ENCODE measurements at places on chromosomes 13 and 19.

DNA sequence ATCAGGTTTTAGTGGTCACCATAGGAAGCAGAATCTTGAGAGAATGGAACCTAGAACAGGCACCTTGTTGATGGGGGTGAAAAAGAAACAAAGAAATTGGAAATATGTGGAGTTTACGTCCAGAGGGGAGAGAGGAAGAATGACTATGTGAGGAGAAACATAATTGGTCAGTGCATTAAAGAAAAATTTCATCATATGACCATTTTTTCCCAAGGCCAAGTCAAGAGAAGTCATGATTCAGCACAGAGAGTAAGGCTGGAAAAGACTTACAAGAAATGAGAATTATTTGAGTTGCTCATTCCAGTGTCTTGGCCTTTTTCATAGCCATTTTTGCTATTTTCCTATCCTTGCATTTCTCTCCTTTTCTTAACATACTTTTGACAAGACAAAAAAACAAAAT is 421.7 kb downstream of the EFNB2 start:
- no peak for DNase-seq

DNA sequence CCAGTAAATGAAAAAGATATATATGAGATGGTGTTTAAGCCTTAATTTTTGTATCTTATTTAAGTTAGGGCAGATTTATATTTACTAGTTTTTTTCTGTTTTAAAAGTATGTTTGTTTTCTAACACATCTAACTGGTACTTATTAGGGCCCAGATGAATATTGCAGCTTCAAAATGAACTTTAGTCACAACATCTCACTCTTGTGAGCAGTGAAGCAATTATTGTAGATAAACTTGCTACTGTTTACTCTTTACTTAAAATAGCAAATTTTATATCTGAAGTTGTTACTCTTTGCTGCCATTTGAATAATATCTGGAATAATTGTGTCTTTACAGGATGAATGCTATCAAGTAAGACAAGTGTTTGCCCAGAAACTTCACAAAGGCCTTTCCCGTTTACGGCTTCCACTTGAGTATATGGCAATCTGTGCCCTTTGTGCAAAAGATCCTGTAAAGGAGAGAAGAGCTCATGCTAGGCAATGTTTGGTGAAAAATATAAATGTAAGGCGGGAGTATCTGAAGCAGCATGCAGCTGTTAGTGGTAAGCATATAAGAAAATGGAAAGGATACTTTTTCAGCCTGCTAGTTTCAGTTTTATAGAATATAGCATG is 166.8 kb downstream of the PDS5B start:
- DNase-seq: no peak

DNA sequence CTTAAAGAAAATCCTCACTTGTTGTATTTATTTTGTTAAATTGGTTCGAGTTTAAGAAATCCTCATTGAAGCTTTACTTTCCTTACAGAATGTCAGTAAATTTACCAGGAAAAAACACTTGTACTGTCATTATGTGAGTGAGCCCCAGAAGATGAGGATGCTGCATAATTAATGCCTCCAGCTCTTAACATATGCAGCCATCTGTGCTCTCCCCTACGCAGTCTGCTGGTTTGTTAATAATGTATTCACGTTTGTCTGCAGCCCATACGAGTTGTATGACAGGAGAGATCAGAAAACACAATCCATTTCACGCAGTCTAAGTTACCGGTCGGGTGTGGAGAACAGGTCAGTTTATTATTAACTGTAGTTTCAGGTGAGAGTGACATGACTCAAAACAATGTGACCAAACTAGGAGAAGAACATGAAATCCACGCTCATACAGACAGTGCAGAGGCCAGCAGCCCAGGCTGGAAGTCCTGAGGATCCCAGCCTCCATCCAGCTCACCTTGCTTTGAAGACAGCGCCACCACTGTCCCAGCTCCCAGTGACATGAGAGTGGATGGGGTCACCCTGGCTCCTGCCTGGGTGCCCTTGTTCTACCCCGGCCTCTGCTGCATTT is 19.8 kb upstream of the ATP11A start:
- no peak for DNase-seq

- no peak for DNase-seq
Measured at GRCh38 chr13:80527400-80527799, 186.5 kb upstream of the SPRY2 start.

DNA sequence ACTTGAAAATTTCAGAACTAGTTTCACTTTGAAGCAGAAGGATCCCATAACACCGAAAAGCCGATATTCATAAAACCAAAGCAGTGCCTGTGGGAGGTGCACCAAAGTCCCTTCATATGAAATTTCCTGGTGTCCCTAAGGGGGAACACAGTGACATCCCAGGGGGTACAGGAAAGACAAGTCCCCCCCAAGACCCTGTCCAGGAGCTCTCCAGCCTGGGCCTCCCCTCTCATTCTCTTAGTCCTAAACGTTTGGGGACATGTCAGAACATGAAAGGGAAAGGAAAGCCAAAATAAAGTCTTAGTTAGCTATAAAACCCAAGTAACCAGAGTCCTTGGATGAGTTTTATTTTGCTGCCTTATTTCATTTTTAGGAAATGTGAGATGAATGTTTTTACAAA is 56.6 kb downstream of the MRPL57 start:
- no peak for DNase-seq

DNA sequence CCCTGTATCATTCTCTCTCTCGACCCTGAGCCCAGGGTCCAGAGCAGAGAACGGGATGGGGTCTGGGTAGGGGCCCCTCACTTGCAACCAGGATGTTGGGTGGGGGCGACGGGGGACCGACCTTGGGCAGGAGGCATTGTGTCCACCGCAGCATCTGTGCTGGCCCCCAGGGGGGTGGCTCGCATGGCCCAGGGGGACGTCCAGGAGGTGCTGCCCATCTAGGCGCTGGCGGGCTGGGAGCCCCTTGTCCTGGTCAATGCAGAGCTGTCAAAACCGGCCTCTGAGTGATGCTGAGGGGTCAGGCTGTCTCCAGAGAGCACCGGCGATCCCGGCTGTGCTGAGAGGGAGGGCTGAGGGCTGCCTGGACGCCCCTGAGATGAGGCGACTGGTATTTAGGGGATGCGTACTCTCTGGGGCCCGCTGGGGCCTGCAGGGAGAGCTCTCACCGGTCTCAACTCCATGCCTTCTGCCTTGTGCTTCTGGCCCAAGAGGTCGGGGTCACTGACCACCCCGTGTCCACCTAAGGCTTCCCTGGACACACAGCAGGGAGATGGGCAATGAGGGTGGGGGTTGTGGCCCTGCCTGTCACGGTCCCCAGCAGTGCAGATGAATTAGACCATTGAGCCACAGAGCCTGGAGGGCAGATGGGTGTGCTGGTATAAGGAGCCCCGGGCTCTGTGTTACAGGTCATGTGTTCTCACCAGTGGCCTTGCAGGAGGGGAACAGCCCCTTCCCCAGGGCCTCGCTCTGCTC is 8.6 kb downstream of the RPS9 start:
- DNase-seq: no peak
